Suprapubic skin (tissue), 4 donors: ENCODE measurements at places on chromosomes 3 and 15. TPM values are rescaled to one million over a fixed set of nuclear protein-coding genes. Genes with fewer than 3 reads are reported as not detected.

Gene CCR2
- total RNA-seq: 0.26 TPM

Gene RFX7
- 22.5 TPM for total RNA-seq

Gene CP
- 1.7 TPM for total RNA-seq

Gene CPEB1
- 0.97 TPM for total RNA-seq

Gene QTRT2
- 19.5 TPM for total RNA-seq

Gene HMG20A
- total RNA-seq: 22.6 TPM

Gene PODXL2
- total RNA-seq: 11.1 TPM

Gene MYRIP
- 4.4 TPM for total RNA-seq

Gene IL5RA
- total RNA-seq: 0.16 TPM

Gene LNP1
- total RNA-seq: 0.76 TPM

Gene CPB1
- total RNA-seq: not detected

Gene GOLGA6B
- 0.80 TPM for total RNA-seq

Gene TAMM41
- total RNA-seq: 9.9 TPM

Gene CDHR4
- not detected for total RNA-seq

Gene MEX3B
- total RNA-seq: 0.49 TPM

Gene FSTL1
- total RNA-seq: 75.3 TPM

Gene RASGRP1
- total RNA-seq: 14.4 TPM
